ENCODE measurements at places on chromosomes 3 and 15.

- DNase-seq = no peak
These were observed 15.4 kb upstream of the VPS8 start for GRCh38 chr3:184796551-184796950.

DNA sequence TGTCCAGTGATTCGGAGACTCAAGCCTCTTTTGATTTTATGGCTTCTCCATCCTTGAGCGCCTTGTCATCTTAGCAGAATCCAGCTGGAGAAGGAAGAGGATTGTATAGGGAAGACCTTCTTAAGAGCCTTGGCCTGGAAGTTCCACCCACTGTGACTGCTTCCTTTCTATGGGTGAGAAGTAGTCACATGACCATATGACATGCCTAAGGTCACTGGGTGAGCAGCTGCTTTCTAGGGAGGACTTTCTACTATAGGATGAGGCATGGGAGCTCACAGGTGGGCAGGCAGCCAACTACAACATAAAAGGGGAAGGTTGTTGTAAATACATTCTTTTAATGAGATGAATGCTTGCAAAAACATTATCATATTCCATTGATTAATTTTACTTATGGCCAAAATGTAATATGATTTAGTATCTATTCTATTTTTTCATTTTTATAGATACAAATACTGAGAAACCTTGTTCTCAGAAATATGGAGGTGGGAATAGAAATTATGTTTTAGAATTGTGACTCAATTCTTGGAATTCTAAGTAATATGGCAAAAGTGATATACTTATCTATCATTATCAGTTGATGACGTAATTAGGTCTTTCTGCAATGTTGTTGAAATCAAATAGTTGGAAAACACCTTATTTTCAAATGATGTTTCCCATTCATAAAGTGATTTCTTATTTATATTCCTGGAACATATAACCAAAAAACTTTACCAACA is 53.6 kb upstream of the MINAR1 start:
- DNase-seq = no peak

DNA sequence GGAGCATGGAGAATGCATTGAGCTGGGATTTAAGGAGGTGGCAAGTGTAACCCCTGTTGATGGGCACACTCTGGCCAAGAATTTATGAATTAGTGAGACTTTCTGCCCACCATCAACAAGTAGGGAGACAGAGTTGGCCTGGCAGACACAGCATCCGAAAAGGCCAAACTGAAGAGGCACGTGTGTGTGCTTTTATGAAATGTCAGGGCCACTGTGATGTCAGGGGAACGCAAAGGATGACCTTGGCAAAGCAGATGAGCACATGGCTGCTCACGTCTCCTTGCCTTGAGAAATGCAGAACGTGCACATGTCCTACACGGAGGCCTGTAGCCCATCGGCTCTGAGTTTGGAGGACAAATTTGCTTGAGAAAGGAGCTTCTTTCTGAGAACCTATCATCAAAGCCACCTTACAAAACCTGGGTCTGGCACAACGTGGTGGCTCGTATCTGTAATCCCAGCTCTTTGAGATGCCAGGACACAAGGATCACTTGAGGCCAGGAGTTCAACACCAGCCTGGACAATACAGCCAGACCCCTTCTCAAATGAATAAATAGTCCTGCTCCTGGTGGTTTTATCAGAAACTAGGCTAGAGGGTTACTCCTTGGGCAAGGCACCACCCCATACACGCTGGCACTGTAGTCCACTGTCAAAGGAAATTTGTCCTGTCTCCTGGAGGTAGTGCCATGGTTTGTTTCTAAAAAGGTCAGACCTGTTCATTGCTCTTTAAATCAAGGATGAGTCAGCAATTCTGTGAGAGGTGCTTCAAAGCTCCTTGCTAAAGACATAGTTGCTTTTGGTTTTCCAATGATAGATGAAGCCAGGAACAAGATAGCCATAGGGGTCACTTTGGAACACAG is 941 bp upstream of the SH3BP5 start:
- DNase-seq = no peak

DNA sequence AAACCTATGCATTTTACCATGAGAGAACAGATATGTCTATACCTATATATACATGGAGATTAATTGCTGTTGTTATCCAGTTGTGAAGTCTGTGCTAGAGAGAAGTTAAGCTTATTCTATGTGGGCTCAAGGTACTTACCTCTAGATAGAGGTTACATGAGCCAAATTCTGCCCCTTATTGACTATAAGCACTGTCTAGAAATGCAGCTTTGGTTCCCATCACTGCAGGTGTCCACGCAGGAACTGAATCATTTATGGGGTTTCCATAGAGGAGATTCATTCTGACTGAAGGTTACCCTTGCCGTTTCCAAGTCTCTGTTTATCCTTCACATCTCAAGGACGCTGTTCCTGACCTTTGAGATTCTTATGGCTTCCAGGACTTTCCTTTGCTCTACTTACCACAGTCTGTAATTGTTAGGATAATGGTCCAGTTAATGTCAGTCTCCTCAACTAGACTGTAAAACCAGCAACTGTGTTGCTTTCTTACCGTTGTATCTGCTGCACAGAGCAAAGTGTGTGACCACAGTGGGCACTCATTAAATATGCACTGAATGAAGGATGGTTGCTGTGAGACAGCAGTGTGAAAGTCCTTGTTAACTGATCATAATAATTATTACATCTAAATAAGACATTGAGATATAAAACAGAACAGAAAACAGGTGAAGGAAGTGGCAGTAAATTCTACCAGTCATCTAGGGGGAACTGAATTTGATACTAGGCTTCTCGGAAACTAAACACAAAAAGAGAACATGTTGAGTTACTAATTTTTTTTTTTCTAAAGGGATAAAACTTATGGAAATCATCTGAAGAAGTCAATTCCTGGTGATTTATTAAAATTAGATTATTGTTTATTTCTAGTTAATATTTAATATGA is 44.0 kb upstream of the BCL6 start:
- no peak for DNase-seq

DNA sequence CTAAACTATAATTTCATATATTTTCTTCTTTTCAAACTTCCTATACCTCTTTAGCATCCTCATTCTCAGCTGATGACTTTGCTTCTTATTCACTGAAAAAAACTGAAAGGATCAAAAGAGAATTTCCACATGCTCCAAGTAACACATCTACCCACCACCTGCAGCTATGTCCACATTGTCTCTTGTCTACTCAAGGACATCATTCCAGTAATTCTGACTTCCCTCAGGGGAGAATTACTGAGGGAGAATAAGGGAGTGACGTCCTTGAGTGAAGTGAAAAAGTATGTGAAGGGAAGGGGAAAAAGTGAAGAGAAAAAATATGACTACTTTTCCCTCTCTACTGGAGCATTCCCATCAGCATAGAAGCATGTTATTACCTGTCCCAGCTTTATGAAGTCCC is 32.6 kb downstream of the ETFA start:
- DNase-seq = no peak

DNA sequence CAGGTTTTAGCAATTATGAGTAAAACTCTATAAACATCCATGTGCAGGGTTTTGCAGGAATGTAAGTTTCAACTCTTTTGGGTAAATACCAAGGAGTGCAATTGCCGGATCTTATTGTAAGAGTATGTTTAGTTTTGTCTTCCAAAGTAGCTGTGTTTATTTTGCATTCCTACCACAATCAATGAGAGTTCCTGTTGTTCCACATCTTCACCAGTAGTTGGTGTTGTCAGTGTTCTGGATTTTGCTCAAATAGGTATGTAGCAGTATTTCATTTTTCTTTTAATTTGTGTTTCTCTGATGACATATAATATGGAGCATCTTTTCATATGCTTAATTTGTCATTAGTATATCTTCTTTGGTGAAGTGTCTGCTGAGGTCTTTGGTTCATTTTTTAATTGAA is 185.1 kb upstream of the GALNT15 start:
- DNase-seq = no peak

DNA sequence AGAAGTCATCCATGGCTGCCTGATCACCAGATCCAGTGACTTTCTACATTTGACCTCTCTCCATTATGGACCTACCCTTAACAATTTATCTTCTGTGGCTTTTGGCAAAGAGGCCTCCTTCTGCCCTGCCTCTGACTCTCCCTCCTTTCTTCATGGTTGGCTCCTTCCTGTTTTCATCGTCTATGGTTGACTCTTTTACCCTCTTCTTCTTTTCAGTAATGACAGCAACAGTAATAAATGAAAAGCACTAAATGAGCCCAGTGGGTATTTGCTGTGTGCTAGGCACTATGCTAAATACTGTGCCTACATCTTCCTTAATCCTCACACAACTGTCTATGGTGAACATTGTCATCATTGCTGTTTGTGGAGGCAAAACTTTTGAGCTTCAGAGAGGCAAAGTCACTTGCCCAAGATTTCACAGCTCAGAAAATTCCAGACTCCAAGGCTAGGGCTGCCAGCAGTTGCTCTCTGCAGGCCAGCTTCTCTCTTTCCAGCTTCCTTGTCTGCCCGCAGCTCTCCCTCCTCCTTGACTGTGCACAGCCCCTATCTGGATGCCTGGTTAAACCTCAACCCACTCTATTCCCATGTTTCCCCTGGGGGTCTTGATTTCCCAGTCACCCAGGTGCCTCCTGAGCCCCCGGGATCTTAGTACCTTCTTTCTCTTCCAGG is 24.6 kb downstream of the ITPR1 start:
- DNase-seq = no peak

DNA sequence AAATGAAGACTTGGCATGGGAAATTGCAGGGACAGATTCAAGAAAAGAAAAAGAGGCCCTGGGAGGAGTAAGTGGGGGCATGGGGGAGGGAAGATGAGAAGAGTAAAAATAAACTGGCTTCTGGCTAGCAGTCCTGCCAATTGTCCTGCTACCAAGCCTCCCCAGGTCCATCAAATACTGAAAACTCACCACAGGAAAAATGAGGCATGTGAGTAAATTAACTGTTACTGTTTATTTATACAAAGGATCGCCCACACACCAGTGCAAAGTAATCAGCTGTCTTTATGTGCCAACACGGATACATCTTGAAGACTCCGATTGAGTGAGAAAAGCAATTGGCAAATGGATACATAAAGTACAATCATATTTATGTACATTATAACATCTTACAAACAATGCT is 10.7 kb upstream of the KLHL25 start:
- no peak for DNase-seq

- DNase-seq = no peak
These were observed 235.4 kb downstream of the FOXP1 start for GRCh38 chr3:71348001-71348632.

GRCh38 chr3:52197499-52197841 is 490 bp upstream of the ALAS1 start:
- no peak for DNase-seq

GRCh38 chr3:51621091-51621892 is 49.8 kb upstream of the TEX264 start:
- no peak for DNase-seq

- no peak for DNase-seq
These were observed 391.4 kb downstream of the LRTM1 start for GRCh38 chr3:54536450-54536849.

DNA sequence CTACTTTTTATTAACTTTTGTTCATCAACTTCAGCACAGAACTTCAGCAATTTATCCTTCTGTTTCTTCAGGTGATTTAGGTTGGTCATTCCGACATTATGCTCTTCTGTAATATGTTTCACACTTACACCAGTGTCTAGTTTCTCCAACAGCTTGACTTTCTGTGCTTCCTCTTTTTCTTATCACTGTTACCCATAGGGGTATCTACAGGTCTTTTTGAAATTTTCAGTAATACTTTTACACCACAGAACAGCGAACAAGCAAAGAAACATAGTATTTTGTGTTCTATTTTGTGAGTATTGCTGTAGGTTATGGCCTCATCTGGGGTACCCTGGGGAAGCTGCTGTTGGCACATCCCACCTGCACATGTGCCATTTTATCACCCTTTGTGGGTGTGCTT is 260.7 kb downstream of the NSUN3 start:
- DNase-seq = no peak

DNA sequence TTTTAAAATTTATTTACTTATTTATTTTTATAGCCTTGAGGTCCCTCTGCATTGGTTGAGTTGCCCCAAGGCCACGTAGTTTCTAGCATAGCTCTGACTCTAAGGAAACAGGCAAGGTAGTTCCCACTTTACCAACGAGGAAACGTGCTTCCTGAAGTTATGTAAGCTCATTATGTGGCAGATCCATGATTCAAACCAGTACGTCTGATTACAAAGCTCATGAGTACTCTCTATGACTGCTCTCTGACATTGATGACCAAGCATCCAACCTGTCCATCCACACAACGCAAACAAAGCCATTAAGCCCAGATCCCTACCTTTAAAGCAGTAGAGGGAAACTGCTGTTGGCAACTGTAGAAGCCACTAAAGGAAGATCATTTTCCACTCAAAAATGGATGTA is 25.6 kb downstream of the WWTR1 start:
- DNase-seq = no peak

DNA sequence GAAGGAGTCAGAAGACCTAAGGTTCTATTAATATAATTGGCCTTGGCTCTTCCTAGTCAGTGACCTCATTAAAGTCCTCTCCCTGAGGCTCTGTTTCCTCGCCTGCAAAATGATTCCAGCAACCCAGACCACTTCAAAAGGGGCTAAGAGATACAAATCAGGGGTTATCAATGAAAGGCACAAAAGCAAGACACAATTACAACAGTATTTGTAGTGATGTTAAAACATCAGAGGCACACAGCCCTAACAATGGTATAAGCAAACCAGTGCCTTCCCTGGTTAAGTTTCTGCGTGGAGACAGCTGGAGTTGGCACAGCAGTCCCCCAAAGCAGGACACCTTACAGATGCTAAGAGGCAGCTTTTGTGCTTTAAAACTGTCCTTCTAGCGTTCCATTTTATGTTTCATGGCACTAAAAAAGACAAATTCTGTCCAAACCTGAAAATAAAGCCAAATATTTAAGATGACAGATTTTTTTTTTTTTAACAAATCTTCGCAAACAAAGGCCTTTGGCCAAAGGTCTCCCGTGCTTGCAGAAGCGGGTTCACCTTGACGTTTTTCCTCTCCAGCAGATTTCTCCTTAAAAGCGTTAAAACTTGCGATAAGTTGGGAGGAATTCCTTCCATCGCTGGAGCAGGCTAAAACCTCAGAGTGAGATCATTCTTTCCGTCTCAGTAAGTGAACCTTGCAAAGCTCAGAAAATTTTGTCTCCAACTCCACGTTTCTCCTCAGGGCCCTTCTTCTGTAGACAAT is 999 bp downstream of the ZNF280D start:
- no peak for DNase-seq

GRCh38 chr3:152609891-152610290 is 225.0 kb upstream of the P2RY1 start:
- DNase-seq = no peak

- DNase-seq = no peak
These were observed 37.3 kb downstream of the FSD2 start for GRCh38 chr15:82768414-82769054.

DNA sequence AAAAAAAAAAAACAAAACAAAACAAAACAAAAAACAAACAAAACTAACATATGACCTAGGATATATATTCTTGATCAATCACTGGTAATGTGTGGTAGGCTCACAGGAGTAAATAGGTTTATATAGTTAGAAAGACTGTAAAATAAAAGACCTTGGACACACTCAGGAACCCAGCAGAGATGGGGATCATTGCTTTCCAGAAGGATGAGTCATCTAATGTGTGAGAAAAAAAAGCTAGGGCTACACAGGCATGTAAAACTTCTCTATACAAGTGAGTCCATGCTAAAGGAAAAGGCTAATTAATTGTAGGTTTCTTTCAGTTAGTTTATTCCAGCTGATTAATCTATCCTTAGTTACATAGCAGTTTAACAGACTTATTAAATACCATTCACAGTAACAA is 710.3 kb upstream of the ARPP21 start:
- no peak for DNase-seq

- DNase-seq = no peak
These were observed 216.3 kb downstream of the IGSF11 start for GRCh38 chr3:118818386-118818785.
